ENCODE measurements at places on chromosomes 3 and 15.

- H3K4me1 ChIP-seq: peaks cover 67% of the 10 kb centered on the region
- no peaks in the 10 kb centered on the region for H3K27me3 ChIP-seq
- no peak overlapping the region for H3K27ac ChIP-seq
- H3K36me3 ChIP-seq: no peaks in the 10 kb centered on the region
Measured at GRCh38 chr3:186516646-186517045, 27.5 kb downstream of the CRYGS start.

DNA sequence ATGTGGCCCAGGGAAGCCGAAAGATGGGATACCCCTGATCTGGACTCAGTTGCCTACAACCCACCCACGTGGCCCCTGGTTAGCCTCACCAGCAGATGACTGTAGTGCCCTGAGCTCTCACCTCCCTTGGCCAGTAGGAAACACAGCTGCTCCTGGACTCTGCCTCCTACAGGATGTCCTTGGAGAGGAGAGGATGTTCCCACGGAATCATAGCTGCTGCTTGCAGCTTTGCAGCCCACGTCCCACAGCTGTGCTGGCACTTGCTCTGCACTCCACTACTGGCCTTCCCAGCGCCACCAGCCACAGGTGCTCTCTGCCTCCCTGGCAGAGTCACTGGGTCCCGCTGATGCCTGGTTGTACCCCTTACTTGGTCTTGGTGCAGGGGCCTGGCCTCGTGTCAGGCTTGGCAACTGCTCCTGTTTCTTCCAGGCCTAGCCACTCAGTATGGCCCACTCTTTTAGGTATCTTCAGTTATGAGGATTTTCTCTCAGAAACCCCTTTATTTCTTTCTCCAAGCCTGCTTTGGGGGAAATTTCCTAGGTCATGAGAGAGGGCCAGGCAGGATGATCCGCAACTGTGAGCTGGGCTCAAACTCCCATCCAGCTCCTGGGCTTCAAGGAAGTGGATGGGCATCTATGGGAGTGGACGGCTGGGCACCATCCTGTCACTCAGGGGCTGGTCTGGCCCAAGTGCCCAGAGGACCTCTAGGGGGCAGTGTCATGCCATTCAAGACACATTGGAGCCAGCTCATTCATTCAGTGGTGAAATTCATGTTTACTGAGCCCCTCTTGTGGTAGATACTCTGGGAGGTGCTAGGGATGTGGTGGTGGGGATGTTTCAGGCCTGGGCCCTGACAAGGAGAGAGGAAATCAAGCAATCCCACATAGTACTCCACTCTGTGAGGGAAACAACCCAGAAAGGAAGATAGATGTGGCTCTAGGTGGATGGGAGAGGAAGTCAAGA lies 16.2 kb upstream of the VILL start:
- H3K4me3 ChIP-seq: no peak overlapping the region
- H3K36me3 ChIP-seq: no peaks in the 10 kb centered on the region
- peak overlapping the region; percentile 21 for H3K27ac ChIP-seq
- peak; percentile 83 for DNase-seq

- H3K27me3 ChIP-seq: peaks cover 20% of the 10 kb centered on the region
- no peak overlapping the region for H3K27ac ChIP-seq
- no peak for DNase-seq
- H3K4me1 ChIP-seq: no peaks in the 10 kb centered on the region
- peaks cover 4% of the 10 kb centered on the region for H3K36me3 ChIP-seq
- no peak overlapping the region for H3K4me3 ChIP-seq
Measured at GRCh38 chr3:173584838-173585831, 187.6 kb downstream of the NLGN1 start.

DNA sequence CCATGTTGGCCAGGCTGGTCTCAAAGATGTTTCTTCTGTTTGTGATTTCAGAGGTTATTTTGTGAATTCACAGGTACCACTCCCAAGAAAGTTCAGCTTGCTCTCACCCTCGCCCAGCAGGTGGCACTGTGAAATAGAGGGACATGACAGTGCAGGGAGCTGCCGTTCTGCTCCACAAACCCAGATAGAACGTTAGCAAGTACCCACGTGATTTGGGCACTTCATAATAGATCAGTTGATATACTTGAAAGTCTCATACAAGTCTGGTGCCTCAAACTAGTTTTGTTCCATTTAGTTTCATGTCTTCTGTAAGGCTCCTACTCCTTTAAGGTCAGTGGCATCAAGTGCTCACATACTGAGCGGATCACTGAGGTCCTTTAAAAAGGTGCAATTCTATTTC lies 45.5 kb downstream of the FILIP1L start:
- H3K27ac ChIP-seq: peak overlapping the region; percentile 44
- H3K36me3 ChIP-seq: peaks cover 6% of the 10 kb centered on the region
- H3K4me3 ChIP-seq: no peak overlapping the region
- DNase-seq: peak; percentile 79

DNA sequence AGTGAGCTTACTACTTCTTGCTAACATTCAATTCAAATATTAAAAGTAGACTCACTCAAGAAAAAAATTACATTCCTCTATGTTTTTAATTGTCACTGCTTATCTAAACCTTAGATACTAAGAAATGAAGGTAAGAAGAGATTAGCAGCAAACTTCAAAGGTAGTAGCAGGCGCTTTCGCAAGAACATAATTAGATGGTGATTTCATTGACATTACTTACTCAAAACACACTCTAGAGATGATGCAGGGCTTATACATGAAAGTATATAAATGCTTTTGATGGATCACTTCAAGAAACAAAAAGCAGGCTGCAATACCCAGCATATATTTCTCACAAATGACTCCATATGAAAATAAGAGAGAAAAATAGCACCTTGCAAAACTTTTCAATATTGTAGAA lies 86.8 kb downstream of the FSIP1 start:
- no peak overlapping the region for H3K27ac ChIP-seq
- H3K36me3 ChIP-seq: no peaks in the 10 kb centered on the region
- no peak for DNase-seq
- no peak overlapping the region for H3K4me3 ChIP-seq
- no peaks in the 10 kb centered on the region for H3K4me1 ChIP-seq
- no peaks in the 10 kb centered on the region for H3K27me3 ChIP-seq

Measured in natural killer cell treated with Interleukin-12 subunit alpha and Interleukin-12 subunit beta and Interleukin-15 and Interleukin-18, amount 100 ng/mL, for 72 hours (primary cell).